ENCODE measurements at places on chromosomes 2 and 18.
A peak's percentile ranks its signal among the peaks of the same experiment; 100 is the strongest.

DNA sequence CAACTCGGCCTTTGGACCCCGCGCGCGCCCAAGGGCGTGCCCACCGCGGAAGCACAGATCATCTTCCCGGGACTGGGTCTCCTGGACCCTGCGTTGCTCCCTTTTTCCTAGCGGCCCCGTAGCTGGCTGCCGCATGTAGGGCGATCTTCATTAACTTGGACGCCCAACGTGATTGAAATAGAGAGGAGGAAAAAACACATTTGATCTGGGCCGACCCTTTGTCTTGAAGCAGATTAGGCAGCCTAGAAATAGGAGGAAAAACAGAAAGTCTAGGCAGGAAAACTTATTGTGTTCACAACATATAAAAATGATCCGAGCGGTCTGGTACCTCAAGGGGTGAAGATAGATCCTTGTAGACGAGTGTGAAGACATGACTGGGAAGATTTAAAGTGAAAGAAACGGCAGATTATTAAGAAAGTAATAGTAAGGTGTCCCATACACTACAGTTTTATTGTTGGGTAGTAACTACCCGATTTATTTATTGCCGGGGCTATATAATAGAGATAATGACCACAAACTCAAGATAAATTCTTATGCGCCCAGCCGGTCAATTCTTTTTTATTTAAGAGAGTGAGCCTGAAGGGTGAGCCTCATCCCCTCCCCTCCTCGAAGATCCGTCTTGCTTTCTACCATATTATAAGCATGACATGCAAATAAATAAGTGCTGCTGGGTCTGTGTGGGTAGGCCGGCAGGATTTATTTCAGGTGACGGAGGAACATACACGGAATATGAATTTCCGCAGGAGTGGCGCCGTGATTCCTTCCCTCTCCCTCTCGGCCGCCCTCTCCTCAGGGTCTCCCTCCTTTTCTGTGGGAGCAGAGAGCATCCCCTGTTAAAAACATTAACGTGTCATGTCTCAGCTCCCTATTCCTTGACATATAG, 147.4 kb downstream of the MEIS1 start:
- no peak for DNase-seq

- DNase-seq = peak; percentile 15
Measured at GRCh38 chr18:10530852-10531251, 5.0 kb downstream of the NAPG start.

- DNase-seq = no peak
Measured at GRCh38 chr2:72919414-72920317, 2.3 kb downstream of the EMX1 start.

- no peak for DNase-seq
Measured at GRCh38 chr18:675307-675706, 17.9 kb downstream of the TYMS start.

GRCh38 chr2:189412330-189412953, 28.8 kb upstream of the WDR75 start:
- DNase-seq = no peak

DNA sequence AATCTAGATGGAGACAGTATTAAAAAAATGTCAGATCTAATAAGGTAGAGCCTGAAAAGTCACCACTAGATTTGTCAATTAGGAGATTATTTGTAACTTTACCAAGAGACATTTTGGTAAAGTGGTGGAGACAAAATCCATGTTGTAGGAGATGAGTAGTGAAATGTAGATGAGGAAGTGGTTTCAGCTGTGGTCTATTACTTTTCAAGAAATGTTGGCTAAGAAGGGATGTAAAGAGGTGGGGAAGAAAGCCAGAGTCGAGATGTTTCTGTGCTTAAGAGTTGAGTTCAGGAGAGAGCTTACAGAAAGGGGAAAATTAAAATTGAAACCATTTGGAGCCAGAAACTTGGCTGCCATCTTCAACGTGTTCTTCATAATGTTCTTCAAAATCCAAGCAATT, 22.2 kb downstream of the ACVR2A start:
- DNase-seq = no peak

- no peak for DNase-seq
Measured at GRCh38 chr2:72579591-72580180, 246.1 kb downstream of the EXOC6B start.

GRCh38 chr2:178644919-178645318, 162.3 kb downstream of the TTN start:
- DNase-seq = no peak

DNA sequence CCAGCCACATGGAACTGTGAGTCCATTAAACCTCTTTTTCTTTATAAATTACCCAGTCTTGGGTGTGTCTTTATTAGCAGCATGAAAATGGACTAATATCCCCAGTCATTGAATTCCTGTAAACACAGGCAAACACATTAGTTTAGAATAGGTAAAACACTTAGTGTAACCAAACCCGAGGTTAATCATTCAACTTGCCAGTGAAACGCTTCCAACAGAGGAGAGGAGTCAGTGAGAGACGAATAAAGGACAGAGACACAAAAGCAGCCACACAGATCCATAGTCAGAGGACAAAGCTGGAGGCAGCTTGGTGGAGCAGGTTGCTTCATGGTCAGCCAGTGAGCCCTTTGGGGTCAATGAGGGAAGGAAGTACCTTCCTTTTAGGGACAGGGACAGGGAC, 348.1 kb downstream of the TGIF1 start:
- DNase-seq = no peak

DNA sequence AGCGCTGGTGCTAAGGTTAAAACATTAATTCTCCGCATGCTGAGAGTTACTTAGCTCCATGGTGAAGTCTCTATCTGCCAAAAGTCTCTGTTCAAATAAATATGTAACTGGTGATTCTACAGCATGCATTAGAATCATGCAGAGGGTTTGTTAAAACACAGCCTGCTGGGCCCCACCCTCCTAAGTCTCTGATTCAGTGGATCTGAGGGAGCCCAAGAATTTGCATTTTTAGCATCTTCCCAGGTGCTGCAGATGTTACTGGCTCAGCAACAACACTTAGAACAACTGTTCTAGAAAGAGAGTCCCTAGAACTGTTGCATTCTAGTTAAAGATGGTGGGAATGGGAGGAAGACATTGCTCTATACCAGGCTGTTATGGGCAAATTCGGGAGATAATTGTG, 73.4 kb downstream of the DPP10 start:
- no peak for DNase-seq

DNA sequence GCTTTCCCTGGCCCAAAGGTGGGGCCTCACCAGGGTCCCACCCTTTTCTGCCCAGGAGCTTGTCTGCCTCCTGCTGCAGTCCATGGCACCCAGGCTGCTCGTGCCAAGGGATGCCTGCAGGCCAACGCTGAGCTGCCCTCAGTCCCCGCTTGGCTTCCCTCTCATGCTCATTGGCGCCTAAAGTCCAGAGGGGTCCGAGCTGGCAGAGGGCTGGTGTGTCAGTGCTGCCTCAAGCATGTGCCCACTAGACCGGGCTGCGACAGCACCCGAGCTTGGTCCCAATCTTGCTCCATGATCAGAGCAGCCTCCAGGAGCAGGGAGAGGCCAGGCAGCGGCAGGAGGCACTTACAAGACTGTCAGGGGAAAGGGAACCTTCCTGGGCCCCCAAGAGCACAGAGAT, 287.0 kb downstream of the ICOS start:
- no peak for DNase-seq

DNA sequence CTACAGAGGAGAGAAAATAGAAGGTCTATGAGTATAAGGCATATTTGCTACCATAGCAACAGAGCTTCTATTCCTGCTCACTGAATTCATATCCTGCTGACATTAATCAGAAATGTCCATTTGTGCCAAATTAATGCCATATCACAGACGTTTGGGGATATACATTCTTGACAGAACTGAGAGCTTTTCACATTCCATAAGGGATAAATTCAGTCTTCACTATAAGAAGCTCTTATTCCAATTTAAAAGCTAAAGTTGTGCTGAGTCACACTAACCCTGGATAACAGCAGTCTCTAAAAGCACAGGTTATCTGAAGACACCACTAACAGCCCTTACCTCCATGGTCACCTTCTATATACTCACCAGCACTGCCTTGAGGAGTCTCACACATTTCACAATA, 178.1 kb downstream of the RAB3GAP1 start:
- no peak for DNase-seq

DNA sequence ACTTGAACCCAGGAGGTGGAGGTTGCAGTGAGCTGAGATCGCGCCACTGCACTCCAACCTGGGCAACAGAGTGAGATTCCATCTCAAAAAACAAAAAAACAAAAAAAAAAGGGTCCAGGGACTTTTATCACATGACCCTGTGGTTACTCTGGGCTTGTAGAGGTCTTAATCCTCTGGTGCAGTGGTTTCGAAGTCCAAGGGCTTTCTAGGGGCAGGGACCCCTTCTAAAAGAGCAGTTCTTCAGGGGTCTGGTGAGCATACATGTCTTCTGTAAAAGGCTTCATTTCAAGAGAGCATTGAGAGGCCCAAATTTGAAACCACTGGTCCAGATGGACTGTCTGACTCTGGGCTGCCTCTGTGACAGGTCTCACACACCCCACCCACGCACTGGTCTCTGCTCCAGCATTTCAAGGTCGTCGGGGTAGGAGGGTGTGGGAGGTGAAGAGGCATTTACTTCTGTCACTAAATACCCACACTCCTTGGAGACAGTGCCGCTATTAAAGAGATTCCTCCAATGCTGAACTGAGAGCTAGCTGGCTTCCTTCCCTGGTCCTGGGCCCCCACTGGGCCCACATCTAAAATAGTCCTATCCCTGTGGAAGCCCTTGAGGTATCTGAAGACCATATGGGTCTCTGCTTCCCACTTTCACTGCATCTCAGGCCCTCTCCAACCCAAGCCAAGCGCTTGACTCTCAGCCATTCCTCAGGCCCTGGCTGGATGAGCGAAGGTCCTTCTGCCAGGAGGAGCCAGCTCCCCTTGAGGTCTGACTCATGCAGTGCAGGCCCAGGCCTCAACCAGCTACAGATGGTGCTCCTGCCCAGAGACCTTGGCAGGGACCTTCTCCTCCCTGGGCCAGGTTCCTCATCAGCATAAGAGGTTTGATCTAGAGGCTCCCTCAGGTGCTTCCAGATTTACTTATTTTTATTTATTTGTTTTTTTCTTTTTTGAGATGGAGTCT, 44.8 kb downstream of the PAX8 start:
- DNase-seq = no peak

GRCh38 chr2:144370937-144371584, 148.9 kb downstream of the ZEB2 start:
- DNase-seq = no peak

- DNase-seq = no peak
Measured at GRCh38 chr2:182300608-182301007, 126.2 kb downstream of the PDE1A start.

DNA sequence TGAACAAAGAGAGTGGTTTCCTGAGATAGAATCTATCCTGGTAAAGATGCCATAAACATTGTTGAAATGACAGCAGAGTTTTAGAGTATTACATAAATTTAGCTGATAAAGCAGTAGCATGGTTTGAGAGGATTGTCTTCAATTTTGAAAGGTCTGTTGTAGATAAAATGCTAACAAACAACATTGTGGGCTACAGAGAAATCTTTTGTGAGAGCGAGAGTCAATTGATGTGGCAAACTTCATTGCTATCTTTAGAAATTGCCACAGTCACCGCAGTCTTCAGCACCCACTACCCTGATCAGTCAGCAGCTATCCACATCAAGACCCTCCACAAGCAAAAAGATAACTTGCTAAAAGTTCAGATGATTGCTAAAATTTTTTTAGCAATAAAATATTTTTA, 17.5 kb downstream of the VRK2 start:
- DNase-seq = no peak

DNA sequence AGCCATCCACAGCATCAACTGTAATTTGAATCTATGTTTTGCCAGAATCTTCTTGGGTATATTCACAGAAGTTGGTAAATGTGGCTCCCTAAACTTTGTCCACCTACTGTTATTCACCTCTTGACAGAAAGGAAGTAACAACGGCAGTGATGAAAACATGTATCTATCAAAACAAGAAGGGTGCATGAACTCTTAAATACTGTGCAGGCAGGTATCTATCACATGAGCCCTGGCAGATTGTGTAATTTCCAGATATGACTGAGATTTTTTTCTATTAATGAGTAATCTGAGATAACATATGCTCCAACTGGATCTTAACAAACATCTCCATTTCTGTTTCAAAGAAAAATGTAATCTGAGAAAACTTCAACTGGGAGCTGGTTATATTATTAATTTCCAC, 36.6 kb downstream of the SFT2D3 start:
- DNase-seq = no peak

DNA sequence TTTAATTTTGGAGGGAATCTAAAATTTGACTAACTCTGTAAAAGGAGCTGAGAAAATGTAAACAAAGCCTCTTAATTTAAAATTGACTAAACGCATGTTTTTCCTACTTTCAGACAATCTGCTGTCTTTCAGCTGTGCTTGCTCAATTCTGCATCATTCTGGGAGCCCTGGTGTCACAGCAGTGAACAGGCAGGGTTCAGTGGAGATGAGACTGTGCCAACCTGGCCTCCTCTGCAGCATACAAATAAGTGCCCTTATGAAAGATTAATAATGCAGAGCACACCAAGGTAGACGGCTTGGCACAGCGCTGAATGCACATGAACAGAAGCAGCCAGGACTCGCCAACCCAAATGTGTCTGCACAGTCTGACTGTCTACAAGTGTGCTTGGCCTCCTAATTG, 222.0 kb upstream of the CHAC2 start:
- no peak for DNase-seq

DNA sequence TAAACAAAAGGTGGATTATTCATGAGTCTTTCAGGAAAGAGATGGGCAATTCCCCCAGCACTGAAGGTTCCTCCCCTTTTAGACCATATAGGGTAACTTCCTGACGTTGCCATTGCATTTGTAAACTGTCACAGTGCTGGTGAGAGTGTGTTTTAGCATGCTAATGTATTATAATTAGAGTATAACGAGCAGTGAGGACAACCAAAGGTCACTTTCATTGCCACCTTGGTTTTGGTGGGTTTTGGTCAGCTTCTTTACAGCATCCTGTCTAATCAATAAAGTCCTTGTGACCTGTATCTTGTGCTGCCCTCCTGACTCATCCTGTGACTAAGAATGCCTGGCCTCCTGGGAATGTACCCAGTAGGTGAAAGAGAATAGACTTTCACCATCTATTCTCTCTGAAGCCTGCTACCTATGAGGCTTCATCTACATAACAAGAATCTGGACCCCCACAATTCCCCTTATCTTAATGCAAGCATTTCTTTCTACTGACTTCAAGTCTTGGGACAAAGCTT, 148.7 kb downstream of the CABLES1 start:
- DNase-seq = no peak

GRCh38 chr2:238163481-238164198, 4.9 kb downstream of the ERFE start:
- DNase-seq = no peak

DNA sequence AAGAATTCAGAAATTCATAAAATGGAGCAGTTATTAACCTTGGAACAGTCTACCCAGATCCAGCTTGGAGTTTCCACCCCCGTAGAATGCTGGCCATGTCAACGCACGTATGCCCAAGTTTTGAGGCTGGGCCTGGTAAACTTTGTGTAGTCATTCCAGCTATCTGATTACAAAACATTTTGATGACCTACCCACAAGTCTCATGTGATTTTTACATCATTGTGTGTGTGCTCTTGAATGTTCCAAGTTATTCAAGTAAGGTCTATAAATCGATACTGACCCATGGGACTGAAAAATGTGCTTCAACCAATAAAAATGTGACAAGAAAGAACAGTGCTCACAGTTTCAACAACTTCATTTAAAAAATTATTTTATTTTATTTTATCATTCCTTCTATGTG, 32.5 kb upstream of the ICOS start:
- no peak for DNase-seq

Data from stimulated activated CD4-positive, alpha-beta T cell treated with anti-CD3 and anti-CD28 coated beads, TNF-alpha, amount 100 ng/mL, for 48 hours (primary cell).